ENCODE measurements at places on chromosomes 4 and X. TPM values are rescaled to one million over a fixed set of nuclear protein-coding genes. Genes with fewer than 3 reads are reported as not detected.

The LYAR gene
- total RNA-seq = 26.1 TPM

GRCh38 chrX:17590892-17591740, 146.2 kb upstream of the SCML1 start:
- peak; percentile 66 for DNase-seq

GRCh38 chrX:130030826-130031225, 48.4 kb downstream of the BCORL1 start:
- no peak for DNase-seq

- DNase-seq = no peak
Measured at GRCh38 chr4:16171831-16172230, 54.4 kb downstream of the TAPT1 start.

GRCh38 chr4:128924951-128925350, 115.5 kb downstream of the JADE1 start:
- DNase-seq = no peak

GRCh38 chrX:69082753-69083150, 82.5 kb downstream of the PJA1 start:
- no peak for DNase-seq

The PRR32 gene
- not detected for total RNA-seq

The CT45A1 gene
- total RNA-seq = not detected

The AR gene
- total RNA-seq = 16.0 TPM

GRCh38 chr4:185591679-185592141, 56.4 kb upstream of the PDLIM3 start:
- no peak for DNase-seq

The NHS gene
- total RNA-seq = 0.23 TPM

DNA sequence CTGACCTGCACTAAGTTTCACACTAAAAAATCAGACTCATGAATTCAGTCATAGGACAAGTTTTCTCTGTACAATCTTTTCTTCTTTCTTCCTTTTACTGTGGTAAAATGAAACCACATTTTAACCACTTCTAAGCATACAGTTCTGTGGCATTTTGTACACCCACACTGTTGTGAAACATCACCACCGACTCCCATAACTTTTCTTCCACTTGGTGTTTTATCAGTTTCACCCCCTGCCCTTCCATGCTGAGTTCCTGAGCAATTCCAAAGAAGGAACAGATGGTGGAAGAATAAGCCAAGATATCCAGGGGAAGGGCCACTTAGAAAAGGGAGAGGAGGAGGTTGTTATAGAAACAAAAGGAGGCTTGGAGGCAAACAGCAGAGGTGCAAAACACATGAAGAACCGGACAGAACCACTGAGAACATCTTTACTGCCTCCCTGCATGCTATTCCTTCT, 22.6 kb downstream of the SLC25A4 start:
- DNase-seq = peak; percentile 86

- peak; percentile 9 for DNase-seq
Measured at GRCh38 chrX:124211312-124211942, 121.0 kb upstream of the TEX13D start.

DNA sequence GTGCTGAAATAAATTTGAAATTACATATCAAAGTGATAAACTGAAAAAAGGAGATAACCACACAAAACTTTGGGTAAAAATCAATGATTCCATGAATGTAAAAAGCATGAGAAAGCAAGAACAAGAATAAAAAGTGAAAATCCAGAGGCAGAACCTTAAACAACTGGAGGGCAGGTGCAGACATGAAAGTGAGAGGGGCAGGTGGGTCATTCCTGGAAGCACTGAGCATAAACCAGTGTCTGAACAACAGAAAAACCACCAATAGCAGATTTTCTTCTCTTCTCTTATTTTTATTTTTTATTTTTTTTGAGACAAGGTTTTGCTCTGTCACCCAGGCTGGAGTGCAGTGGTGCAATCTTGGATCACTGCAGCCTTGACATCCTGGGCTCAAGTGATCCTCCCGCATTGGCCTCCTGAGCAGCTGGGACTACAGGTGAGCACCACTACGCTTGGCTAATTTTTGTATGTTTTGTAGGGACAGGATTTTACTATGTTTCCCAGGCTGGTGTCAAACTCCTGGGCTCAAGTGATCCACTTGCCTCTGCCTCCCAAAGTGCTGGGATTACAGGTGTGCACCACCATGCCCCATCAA, 46.8 kb upstream of the GPR78 start:
- DNase-seq = no peak

- no peak for DNase-seq
Measured at GRCh38 chrX:148768296-148768695, 267.9 kb downstream of the AFF2 start.

GRCh38 chr4:4673070-4673469, 131.2 kb upstream of the STX18 start:
- DNase-seq = peak; percentile 27

GRCh38 chr4:52244103-52244775, 193.1 kb downstream of the SPATA18 start:
- DNase-seq = no peak

GRCh38 chrX:16931371-16931770, 15.1 kb upstream of the REPS2 start:
- DNase-seq = no peak

The CCNB3 gene
- total RNA-seq = 0.32 TPM

The PRPS2 gene
- total RNA-seq = 44.4 TPM

GRCh38 chr4:63296773-63297172, 1112.5 kb downstream of the TECRL start:
- DNase-seq = no peak

DNA sequence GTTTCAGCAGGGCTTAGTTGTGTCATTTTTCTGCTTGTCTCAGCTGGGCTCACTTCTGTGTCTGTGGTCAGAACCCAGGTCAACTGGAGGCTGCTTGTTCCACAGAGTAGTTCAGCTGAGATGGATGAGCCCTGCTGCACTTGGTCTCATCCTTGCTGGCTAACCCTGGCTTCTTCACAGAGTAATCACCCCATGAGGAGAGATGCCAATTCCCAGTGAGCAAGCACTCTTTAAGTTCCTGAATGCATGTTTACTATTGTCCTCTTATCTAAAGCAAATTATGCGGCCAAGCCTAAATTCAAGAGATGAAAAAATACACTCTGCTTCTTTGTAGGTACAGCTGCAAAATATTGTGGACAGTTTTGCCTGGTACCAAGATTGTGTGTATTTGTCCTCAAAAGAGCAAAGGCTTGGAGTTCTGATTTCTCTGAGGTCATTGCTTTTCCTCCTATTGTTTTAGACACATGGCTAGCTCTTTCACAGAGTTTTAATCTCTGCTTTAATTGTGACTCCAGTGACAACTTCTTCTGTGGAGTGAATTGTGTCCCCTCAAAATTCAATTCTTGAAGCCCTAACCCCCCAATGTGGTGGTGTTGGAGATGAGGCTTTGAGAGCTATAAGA, 236.6 kb upstream of the ANKRD50 start:
- DNase-seq = peak; percentile 73

GRCh38 chr4:118803253-118803652, 32.7 kb downstream of the SEC24D start:
- DNase-seq = no peak

DNA sequence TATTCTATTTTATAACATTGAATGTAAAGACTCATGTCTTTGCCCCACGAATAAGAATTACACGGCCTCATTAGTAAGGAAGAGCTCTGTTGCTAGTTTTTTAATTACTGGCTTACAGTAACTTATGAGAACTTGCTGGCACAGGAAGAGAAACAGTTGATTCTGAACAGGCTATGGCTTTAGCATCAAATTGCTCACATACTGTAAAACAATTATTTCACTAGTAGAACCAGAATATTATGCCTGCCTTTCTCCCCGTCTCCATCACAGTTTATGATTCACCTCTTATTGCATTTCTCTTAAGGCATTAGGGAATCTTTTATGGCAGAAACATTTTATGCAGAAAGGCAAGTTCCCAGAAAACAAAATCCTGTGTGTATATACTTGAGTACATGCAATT, 126.1 kb downstream of the SPRY1 start:
- DNase-seq = no peak

GRCh38 chr4:79330720-79331119, 4.9 kb upstream of the NAA11 start:
- DNase-seq = no peak

The KLF8 gene
- 2.2 TPM for total RNA-seq

- no peak for DNase-seq
Measured at GRCh38 chrX:87687703-87688102, 170.1 kb downstream of the KLHL4 start.

The LIMCH1 gene
- total RNA-seq = 6.9 TPM

The PPID gene
- 35.5 TPM for total RNA-seq

DNA sequence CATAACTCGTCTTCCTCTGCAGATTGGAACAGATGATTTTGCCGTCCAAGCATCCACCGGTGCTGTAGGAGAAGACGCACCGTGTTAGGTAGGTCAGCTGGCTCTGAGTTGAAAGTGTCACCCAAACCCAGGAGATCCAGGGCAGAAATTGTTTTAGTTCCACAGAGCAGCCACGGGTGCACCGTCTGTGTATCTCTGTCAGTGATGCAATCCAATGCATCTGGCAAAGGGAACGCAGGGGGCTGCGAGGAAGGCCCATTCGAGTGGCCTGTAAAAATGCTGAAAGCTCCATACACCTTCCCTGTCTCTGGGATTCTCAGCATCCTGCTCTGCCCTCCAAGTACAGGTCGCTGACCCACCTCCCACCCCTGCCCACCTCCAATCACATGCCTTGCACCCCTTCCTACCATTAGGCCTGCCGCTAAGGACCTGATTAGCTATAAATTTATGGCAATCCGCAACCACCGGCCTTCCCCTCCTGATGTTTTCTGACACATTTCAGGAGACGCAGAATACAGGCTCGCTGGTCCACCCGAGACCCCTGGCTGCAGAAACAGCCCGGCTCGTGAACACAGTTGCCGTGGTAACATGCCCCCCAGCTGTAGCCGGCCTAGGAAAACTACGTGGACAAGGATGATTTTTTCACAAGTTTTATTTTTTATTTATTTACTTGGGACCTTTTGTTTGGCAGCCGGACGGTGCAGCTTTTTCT, 39.7 kb upstream of the SHOX start:
- DNase-seq = no peak

The PF4V1 gene
- total RNA-seq = not detected

- no peak for DNase-seq
Measured at GRCh38 chr4:139214039-139214534, 37.1 kb upstream of the ELF2 start.

The MAOB gene
- total RNA-seq = not detected

The CYSLTR1 gene
- total RNA-seq = 0.06 TPM

- DNase-seq = no peak
Measured at GRCh38 chrX:84715315-84715714, 213.1 kb upstream of the HDX start.

DNA sequence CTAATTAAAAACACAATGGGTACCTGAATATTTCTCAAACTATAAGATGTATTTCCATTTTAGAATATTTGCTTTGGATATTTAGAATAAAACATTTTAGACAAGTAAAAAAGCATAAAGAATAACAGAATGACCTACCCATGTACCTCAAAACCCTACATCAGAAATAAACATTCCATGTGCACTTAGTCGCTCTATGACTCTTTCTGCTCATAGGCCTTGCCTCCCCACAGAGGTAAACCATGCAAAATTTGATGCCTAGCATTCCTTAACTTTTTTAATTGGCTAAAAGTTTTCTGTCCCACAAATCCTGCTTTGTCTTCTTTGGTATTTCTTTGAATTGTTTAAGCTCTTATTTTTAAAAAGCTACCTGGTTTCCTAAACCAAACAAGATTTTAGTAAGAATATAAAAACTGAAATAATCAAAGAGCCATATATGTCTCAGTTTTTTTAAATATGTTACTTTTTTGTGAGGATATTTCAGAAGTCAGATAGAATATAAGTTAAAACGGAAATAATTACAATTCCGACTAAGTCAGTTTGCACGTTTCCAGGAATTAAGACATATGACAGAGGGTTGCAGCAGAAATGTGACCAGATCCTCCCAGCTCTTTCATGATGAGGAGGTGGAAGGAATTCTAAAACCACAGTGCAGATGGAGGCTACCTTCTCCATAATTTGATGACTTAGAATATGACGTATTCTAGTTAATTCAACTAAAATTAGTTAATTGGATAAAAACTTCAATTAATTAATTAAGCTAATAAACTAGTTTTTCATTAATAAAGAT, 102.5 kb downstream of the FIP1L1 start:
- DNase-seq = peak; percentile 61

The EDNRA gene
- 39.5 TPM for total RNA-seq

- no peak for DNase-seq
Measured at GRCh38 chr4:40856840-40857362, 107.1 kb downstream of the NSUN7 start.

GRCh38 chr4:182847576-182848450, 69.4 kb downstream of the DCTD start:
- no peak for DNase-seq

The XAGE2 gene
- not detected for total RNA-seq

- peak; percentile 37 for DNase-seq
Measured at GRCh38 chr4:141853091-141853764, 216.8 kb downstream of the IL15 start.

DNA sequence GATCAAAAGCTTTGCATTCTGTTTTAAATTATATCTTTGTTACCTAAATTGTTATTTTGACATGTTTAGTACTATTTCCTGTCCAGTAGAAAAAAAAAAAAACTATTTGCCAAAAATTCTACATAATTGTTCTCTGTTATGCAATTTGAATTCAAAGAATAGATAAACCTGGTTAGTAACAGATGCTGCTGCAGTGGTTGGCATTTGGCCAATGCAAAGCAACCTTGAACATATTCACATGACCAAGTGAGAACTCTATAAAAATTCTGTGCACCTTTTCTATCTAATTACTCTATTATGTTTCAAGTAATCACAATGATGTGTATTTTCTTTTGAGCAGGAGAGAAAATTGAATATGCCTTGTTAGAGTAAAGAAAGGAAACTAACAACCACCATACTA, 1473.4 kb downstream of the RPA4 start:
- DNase-seq = no peak

GRCh38 chrX:110410603-110411002, 52.0 kb downstream of the RTL9 start:
- no peak for DNase-seq

- DNase-seq = no peak
Measured at GRCh38 chrX:2934715-2935710, 5.9 kb upstream of the ARSD start.

The CASP6 gene
- 33.0 TPM for total RNA-seq

DNA sequence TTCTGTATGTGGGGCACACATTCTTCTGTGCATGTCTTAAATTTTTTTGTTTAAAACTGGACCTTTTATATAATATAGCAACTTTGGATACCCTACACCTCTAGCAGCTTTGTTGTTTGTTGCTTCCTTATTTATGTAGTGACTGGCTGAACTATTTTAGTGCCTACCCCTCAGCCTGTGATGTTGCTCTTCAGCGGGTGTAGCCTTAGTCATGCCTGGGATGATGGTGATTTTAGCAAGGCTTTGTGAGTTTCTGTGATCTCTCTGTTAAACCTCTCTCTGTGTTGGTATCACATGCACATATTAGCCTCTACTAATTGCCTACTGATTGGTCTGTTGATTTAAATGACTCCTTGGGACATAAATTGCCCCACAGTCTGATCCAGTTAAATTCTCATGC, 22.8 kb downstream of the USP9X start:
- no peak for DNase-seq

The DCLK2 gene
- 2.9 TPM for total RNA-seq

The GUCY1A1 gene
- total RNA-seq = not detected

The SLC2A9 gene
- total RNA-seq = 0.77 TPM

- DNase-seq = no peak
Measured at GRCh38 chr4:16351161-16351560, 124.9 kb upstream of the TAPT1 start.
